Lung microvascular endothelial cell (primary cell): ENCODE measurements at places on chromosomes 11 and 22. TPM values are rescaled to one million over a fixed set of nuclear protein-coding genes. Genes with fewer than 3 reads are reported as not detected.

The CHADL gene
- total RNA-seq, result 0.44 and 0.60 TPM in 2 replicates

The SELENOH gene
- total RNA-seq, result 66.3 and 73.8 TPM in 2 replicates

The KCNQ1OT1 gene
- 0.44 and 0.79 TPM in 2 replicates for total RNA-seq

The SCT gene
- not detected in 2 replicates for total RNA-seq

The TTC9C gene
- 23.4 and 24.6 TPM in 2 replicates for total RNA-seq

The RNF121 gene
- 22.4 and 27.8 TPM in 2 replicates for total RNA-seq

The TRPM5 gene
- total RNA-seq, result not detected in 2 replicates

The MPPED2 gene
- total RNA-seq, result 0.20 and 0.22 TPM in 2 replicates

The C11orf65 gene
- total RNA-seq, result under 0.01 TPM in 2 replicates

The CCDC81 gene
- under 0.01 and 0.40 TPM in 2 replicates for total RNA-seq

The TMEM25 gene
- 13.7 and 23.4 TPM in 2 replicates for total RNA-seq

The DEFB108B gene
- not detected in 2 replicates for total RNA-seq

The MAML2 gene
- total RNA-seq, result 4.6 and 5.2 TPM in 2 replicates

The LRRC74B gene
- total RNA-seq, result not detected in 2 replicates

The NEU3 gene
- total RNA-seq, result 4.6 and 7.1 TPM in 2 replicates

The IGF2 gene
- 4.6 and 6.7 TPM in 2 replicates for total RNA-seq

The FREY1 gene
- 0.44 and 0.99 TPM in 2 replicates for total RNA-seq

The P2RX3 gene
- not detected in 2 replicates for total RNA-seq

The SCARF2 gene
- total RNA-seq, result 4.6 and 6.5 TPM in 2 replicates

The TEX54 gene
- total RNA-seq, result not detected in 2 replicates

The CALCA gene
- not detected in 2 replicates for total RNA-seq

The SCGB1D2 gene
- not detected in 2 replicates for total RNA-seq

The OR9I1 gene
- total RNA-seq, result not detected in 2 replicates

The THRSP gene
- not detected in 2 replicates for total RNA-seq
